NCI-H345 (cell line): ENCODE measurements at places on chromosomes 13 and 19.
A peak's percentile ranks its signal among the peaks of the same experiment; 100 is the strongest.

DNA sequence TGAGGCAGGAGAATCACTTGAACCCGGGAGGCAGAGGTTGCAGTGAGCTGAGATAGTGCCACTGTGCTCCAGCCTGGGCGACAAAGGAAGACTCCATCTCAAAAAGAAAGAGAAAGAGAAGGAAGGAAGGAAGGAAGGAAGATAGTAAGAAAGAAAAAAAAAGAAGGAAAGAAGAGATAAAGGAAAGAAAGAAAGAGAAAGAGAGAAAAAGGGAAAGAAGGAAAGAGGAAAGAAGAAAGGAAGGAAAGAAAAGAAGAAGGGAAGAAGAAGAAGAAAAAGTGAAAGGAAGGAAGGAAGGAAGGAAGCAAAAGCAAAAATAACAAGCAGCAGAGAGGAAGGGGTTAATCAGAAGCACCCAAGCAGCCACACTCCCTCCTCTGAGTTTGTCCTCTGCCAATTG, 32.1 kb downstream of the NWD1 start:
- DNase-seq = no peak

- DNase-seq = no peak
Observed at GRCh38 chr19:38690832-38691231, 43.4 kb downstream of the ACTN4 start.

- peak; percentile 45 for DNase-seq
Observed at GRCh38 chr13:44220948-44221347, 152.7 kb upstream of the SERP2 start.

DNA sequence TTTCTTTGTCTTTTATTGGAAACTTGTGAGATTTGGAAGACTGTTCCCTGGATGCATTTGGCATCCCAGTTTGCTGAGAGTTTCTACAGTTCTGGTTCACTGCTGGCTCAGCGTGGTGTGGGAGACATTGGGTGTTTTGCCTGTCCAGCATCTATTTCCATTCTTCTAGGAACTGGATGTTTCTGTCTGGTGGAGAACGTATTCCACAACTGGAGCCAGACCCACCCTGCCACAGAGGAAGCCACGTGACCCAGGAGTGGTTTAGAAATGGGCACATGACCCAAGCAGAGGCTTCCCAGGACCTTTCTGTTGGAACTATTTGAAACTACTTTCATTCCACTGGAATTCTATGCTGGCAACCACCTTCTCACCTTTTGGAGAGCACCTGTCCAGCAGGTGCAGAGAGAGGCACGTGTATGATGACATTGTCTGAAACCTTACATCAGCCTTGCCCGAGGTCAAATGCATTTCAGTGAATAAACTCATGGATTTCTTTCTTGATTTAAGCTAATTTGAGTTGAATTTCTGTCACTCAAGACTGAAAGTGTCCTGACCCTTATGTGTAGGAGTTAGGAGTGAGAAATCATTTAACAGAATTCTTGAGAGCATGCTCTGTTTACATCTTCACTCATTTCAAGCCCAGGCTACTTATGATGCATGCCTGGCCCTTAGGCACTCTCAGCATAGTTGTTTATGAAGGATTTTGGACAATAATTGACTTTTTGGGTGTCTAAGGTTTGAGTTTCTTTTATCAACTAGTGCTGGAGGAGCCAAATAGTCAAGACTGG, 121.8 kb downstream of the AKAP11 start:
- no peak for DNase-seq

DNA sequence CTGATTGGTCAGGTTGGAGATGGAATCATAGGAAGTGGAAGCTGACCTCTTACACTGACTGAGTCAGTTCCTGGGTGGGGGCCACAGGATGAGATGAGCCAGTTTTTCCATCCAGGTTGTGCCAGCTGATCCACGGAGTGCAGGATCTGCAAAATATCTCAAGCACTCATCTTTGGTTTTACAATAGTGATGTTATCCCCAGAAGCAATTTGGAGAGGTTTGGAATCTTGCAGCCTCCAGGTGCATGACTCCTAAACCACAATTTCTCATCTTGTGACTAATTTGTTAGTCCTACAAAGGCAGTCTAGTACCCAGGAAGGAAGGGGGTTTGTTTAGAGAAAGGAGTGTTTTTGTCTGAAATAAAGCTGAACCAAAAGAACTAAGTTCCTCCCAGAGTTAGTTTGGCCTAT, 212.8 kb downstream of the SLITRK6 start:
- DNase-seq = no peak

DNA sequence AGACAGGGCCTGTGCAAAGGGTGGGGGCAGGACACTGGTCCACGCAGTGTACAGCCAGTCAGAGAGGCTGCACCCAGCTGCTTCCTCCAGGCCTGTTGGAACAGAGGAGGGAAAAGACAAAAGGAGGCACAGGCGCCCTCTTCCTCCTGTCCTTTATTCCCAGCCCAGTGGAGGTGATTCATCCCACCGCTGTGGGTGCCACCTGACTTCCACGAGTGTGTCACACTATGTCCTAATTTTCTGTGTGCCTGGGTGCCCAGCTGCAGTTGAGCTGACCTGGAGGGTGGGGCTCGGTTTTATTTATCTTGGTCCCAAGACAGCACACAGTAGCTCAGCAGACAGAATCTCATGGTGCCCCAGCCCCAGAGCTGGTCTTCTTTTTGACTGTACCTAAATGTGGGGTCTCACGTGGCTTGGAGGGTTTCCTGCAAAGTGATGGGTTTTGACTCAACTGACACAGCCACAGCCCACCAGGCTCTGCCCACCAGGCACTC, 9.0 kb downstream of the EPS15L1 start:
- DNase-seq = no peak

DNA sequence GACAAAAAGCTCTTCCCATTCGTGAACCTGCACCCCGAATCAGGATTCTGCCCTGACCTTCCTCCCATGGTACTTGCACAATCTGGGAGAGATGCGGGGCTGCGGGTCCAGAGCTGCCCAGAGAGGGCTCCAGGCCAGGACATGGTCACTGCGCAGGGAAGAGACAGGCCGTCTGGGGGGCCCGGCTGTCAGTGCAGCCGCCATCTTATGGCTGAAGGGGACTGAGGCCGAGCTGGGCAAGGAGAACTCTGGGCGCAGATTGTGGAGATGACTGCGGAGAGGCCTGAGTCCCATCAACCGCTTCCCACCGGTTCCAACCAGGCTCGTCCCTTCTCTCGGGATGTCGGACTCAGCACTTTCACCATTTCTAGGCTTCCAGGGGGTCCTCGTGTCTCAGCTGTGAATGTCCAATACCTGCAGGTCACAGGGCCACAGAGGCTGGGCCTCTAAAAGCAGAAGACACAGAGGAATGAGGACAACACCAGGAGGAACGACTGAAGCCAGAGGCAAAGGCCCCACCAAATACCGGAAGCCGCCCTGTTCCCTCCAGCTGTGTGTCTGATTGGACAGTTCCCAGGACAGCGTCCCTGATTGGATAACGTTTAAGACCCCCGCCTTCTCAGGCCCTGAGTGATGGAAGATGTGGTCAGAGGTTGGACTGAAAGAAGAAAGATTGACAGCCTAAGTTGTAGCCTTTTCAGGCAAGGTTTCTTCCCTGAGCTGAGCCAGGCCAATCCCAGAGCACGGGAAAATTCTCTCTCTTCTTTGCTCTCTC, 117.1 kb upstream of the ZNF91 start:
- DNase-seq = no peak
